Suppressor macrophage (primary cell): ENCODE measurements at places on chromosomes 12 and 14.
A peak's percentile ranks its signal among the peaks of the same experiment; 100 is the strongest.

GRCh38 chr12:128190052-128190451, 76.9 kb upstream of the TMEM132C start:
- DNase-seq = no peak

- no peak for DNase-seq
Observed at GRCh38 chr14:74610866-74611649, 979 bp downstream of the LTBP2 start.

GRCh38 chr14:36510078-36510799, 9.8 kb downstream of the NKX2-1 start:
- DNase-seq = no peak

GRCh38 chr12:120820884-120821510, 83.2 kb downstream of the SPPL3 start:
- DNase-seq = no peak

GRCh38 chr14:64763085-64763782, 59.0 kb downstream of the PLEKHG3 start:
- no peak for DNase-seq

DNA sequence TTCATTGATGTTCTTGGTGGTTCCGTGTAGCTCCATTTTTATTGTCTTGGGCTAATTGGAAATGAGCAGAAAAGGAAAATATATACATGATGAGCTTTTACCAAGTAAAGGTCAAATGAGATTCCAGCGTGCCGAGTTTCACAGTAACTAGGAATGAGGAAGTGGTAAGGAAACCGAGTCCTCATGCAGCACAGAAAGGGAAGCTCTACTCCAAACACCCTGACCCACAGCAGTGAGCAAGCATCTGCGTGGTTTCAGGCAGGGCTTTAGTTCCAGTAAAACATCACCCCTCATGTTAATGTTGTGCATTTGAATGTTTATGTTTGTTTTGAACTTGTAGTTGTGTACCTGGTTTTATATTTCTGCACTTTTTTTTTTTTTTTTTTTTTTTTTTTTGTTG, 208.0 kb downstream of the SLC41A2 start:
- DNase-seq = peak; percentile 88

- DNase-seq = no peak
Observed at GRCh38 chr12:6070472-6071257, 53.8 kb downstream of the VWF start.

- DNase-seq = no peak
Observed at GRCh38 chr12:72189266-72189665, 82.9 kb upstream of the TRHDE start.

DNA sequence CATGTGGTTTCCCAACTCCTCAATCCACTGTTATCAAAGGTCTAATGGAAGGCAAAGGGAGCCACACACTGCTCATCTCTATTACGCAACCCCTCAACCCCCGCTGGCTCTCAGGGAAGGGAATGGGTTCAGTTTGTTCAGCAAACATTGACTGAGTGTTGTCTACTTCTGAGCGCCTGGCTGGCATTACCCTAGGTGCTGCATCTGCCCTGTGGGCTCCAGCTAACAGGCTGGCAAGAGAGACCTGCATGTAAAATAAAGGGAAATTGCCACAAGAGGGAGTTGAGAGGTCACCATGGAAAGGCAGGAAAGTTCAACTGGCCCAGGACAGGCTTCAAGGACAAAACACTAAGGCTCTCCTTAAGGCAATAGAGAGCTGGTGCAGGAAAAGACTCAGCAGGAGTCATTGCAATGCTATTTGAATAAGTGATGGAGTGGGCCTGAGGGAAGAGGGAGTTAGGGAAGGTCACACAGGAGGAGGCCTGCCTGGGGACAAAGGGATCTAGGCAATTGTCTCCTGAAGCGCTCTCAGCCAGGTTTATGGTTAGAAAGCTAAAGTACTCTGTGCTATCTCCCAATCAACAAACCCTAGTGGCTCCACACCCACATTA, 5.5 kb upstream of the ZNF740 start:
- peak; percentile 55 for DNase-seq

- no peak for DNase-seq
Observed at GRCh38 chr12:106914796-106915634, 40.7 kb upstream of the TMEM263 start.

GRCh38 chr14:105486974-105487448, 325 bp downstream of the CRIP1 start:
- no peak for DNase-seq

DNA sequence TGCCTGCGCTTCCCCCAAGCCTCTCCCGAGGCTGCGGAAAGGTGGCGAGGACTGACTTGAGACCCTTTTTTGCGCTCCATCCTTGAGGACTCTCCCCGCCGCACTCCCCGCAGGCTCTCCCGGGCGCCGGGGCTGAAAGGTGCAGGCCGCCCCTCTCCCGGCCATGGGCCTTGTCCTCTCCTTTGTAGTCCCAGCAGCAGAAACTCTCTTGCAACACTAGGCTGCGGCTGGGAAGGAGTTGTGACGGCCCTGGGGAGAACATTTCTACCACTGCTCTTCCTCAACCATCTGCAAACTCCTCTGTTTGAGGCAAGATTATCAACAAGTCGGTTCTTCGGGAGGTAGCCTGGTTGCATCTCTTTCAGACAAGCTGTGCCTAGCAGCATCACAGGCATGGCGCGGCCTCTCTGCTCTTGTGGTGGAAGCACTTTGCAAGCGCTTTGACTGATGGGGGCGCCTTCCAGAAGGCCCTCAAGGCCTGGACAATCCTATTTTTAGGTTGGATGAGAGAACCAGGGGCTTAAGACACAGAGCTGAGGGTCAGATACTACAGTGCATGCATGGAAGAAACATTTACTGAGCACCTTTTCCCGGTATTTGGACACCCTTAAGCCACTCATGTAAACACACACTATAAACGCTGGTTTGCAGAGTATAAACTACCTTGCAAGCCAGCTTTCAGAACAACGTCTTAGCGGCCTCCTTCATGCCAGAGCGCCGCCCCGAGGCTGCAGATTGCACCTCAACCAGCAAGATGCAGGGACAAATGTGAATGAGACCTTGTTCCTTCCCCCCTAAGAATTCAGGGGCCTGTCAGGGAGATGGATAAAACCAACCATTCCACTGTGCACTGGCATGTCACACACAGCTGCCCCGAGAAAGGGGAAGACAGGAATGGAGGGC, 1.2 kb upstream of the PRIMA1 start:
- no peak for DNase-seq

- no peak for DNase-seq
Observed at GRCh38 chr14:53723221-53723620, 233.4 kb downstream of the BMP4 start.

DNA sequence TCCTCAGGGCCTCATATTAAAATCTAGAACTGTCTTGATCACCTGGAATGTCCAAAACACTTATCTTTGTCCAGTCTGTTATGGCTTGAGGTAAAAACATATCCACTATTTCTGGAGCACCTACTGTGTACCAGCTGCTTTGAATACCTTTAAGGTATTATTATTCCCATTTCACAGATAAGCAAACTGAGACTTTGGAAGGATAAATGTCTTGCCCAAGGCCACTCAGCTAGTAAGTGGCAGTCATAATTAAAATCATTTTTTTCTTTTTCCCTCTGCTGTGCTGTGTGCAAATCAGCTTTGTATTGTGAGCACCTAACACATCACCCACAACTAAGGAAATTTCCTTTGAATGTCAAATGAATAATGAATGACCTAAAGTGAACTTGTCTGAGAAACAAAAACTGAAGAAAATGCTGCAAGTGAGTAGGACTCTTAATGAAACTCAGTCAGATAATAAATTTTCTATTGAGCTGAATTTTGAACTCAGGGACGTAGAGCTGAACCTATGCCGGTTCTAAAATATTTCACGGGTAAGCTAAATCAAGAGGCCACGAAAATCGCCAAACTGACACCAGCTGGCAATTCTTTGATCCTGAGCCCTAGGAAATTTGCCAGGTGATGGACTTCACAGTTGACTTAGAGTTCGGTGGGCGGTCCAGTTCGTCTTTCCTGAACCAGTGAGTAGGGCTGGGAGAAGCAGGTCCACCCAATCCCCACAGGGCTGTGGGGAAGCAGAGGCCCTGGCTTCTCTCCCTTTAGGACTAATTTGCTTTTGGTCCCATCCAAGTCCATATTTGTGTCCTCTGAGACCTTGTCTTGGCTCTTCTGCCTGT, 159.7 kb upstream of the PWP1 start:
- no peak for DNase-seq

GRCh38 chr12:96271469-96272199, 77.5 kb downstream of the ELK3 start:
- DNase-seq = no peak

DNA sequence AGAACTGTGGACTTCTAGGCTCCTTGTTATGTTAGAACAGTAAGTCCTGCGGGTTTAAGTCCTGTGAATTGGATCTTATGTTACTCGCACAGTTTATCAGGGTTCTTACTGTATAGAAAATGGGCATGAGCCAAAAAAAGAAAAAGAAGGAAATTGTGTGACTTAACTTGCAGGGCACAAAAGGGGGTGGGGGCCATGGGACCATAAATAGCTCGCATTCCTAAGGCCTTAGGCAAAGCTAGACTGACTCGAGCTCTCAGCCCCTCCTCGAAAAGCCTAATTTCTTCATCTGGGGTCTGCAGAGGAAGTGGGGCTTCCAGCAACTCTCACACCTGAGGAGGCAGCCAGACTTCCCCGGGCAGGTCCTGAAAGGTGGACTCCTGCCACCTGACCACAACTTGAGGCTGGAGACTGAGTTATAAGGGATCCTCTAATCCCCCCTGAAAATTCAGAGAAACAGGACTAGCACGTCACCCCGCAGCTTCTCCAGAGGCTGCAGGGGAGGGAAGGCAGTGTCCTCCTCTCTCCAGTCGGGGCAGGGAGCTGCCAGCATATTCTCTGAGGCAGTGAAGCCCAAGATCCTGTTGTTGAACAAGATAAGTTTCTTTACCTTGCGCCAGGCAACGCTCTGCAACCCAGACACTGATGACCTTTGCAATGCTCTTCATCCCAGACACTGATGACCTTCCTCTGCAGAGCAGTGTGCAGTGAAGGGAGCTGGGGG, 280.5 kb downstream of the PCNX1 start:
- no peak for DNase-seq

DNA sequence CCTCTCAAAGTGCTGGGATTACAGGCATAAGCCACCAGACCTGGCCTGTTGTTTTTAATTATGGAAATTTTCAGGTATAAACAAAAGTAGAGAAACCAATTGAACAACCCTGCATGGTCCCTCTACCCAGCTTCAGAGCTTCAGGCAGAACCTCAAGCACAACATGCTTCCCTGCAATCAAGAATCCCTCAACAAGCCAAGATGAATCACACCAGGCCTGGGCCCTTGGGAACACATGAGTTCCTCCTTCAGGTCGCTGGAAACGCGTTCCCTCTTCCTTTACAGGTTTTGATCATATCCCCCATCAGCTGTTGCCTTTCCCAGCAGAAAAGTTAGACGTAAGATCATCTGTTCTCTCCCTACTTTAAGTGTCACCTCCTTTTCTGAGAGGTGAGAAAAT, 20.5 kb upstream of the CORO1C start:
- peak; percentile 32 for DNase-seq

DNA sequence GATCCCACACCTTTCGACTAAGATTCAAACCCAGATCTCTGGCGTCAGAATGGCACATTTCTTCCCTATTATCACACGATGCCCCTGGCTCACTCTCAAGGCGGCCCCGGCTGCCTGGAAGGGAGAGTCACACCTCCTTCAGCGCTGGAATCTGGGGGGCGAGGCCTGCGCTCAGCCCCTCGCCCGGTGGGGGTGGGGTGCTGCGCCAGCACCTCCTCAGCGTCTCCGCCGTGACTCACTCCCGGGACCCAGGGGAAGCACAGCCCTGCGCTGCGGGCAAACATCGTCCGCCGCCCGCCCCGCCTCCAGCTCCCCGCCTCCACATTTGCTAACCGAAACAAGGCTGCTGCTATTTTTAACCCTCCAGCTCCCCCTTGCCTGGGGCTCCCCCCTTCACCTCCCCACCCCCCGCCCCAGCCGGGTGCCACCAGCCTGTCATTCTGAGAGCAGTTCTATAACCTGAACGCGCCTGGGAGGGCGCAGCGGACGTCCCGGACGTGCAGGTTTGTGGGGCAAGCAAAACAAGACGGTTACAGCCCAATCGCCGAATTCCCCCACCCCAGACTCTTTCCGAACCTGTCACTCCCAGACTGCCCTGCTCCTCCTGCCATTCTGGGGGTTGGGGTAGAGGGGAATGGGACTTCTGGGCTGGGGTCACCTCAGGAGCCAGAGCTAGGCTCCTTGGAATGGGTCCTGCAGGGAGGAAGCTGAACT, 6.7 kb downstream of the HDAC7 start:
- peak; percentile 80 for DNase-seq

GRCh38 chr12:79233341-79233781, 368.8 kb downstream of the SYT1 start:
- DNase-seq = no peak

DNA sequence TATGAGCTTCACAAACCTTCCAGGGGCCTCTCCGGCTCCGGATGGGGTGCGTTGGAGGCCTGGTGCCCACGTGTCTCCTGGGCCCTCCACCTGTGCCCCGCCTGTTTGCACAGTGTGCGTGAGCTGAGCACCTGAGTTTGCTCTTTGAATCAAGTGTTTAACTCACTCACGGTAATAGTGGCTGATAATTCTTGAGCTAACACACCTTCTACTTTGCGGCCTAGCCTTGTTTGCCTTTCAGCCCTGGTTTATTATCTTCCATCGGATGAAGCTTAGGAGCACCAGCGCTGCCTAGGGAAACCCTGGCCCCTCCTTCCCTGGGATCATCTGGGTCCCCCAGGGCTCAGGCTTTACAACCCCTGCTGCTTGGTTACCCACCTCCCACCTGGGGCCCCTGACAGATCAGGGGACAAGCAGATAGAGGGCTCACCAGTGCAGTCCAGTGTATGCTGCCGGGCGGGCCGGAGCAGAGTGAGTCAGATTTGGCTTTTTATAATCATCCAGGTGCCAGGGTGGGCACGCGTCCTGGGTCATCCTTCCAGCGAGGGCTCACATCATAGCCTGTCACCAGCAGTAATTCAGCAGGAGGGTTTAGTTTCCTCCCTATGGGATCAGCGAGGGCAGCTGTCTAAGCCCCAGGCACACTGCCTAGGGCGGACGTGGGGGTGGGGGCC, 62.8 kb upstream of the RFLNA start:
- no peak for DNase-seq

DNA sequence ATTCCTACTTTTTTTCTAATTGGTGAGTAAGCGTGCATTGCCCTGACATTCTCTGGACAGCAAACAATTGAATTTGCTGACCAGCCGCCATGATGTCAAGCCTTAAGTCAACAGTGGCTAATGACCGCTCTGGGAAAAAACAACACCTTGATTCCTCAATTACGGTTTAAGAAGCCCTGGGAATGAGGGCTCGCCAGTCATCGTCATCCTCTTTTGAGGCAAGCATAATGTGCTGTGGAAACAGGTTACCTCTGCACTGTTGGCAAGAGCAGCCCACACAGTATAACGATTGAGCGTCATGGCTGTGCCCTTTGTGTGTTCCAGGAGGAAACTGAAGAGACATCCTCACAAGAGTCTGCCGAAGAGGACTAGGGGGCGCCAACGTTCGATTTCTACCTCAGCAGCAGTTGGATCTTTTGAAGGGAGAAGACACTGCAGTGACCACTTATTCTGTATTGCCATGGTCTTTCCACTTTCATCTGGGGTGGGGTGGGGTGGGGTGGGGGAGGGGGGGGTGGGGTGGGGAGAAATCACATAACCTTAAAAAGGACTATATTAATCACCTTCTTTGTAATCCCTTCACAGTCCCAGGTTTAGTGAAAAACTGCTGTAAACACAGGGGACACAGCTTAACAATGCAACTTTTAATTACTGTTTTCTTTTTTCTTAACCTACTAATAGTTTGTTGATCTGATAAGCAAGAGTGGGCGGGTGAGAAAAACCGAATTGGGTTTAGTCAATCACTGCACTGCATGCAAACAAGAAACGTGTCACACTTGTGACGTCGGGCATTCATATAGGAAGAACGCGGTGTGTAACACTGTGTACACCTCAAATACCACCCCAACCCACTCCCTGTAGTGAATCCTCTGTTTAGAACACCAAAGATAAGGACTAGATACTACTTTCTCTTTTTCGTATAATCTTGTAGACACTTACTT, 138.9 kb downstream of the HMGA2 start:
- DNase-seq = peak; percentile 68
